ENCODE measurements at places on chromosomes 1 and 21. TPM values are rescaled to one million over a fixed set of nuclear protein-coding genes. Genes with fewer than 3 reads are reported as not detected.

GRCh38 chr1:230240446-230241086 is 173.5 kb downstream of the GALNT2 start:
- DNase-seq, result no peak

Gene OR2AK2
- not detected for polyA plus RNA-seq

Gene UMODL1
- polyA plus RNA-seq, result 0.10 TPM

Gene OLFML3
- 109 TPM for polyA plus RNA-seq

Gene CCDC185
- 0.10 TPM for polyA plus RNA-seq

DNA sequence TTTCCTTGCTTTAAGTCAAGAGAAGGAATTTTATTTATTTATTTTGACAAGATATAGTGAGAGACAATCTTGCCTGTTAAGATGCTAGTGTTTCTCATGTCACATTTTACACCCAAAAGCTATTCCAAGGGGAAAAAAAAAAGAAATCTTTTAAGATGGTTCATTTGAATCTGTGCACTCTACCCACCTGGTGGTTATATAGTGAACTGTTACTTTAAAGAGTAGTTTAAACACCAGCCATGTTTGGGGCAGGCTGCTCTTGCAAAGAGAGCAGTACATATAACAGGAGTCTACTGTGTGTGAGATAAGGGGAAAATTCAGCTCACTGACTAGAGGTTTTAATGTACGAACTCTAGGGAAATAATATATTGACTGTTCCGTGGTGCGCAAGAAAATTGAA is 3.3 kb upstream of the ELAVL4 start:
- no peak for DNase-seq

- DNase-seq, result no peak
Observed at GRCh38 chr1:56524263-56524662, 55.1 kb downstream of the PLPP3 start.

DNA sequence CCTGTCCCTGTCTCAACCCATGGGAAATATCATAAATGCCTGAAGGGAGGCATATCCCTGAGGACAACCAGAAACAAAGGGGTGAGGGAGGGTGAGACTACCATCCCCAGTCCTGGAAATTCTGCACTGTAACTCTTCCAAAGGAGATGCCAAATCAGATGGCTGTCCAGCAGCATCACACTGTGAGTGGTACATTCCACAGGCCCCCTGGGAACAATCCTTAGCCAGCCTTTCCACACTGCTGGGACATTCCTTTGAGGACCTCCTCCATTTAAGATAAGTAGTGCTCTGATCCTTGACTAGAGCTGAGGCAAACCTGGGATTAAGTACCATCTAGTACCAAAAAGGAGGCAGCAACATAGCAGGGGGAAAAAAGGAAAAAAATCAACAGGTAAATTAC is 10.7 kb downstream of the IVL start:
- no peak for DNase-seq

- DNase-seq, result no peak
Observed at GRCh38 chr1:70993798-70994197, 53.8 kb downstream of the PTGER3 start.

- DNase-seq, result no peak
Observed at GRCh38 chr1:40898431-40898901, 36.3 kb upstream of the CITED4 start.

DNA sequence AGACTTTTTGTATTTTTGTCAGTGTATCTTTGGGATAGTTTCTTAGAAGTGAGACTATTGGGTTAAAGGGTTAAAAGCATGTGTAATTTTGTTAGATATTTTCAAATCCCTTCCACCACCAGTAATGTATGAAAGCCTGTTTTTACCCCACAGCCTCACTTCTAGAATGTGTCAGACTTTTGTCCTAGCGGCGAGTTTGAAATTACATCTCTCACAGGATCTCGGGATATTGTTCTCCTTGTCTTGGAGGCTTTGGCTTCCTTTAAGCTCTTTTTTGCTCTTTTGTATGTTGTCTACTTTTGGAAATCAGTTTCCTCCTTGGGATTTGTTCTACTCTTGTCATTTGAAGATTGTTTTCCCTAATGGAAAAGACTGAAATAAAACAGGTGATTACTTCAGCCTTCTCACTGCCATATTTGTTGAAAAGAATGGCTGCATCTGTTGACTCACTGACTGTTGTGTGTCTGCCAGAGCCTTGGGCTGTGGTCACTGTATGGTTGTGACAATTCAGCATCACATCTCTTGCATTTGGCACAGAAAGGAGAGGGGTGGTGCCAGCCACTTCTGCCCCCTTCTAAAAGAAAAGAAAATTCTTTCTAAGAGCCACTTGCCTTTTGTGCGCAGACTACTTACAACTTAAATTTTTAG is 22.6 kb downstream of the ST3GAL3 start:
- DNase-seq, result no peak

Gene GBP3
- polyA plus RNA-seq, result 15.6 TPM

Gene TMPRSS2
- polyA plus RNA-seq, result 37.0 TPM

Gene FCRL5
- polyA plus RNA-seq, result 0.09 TPM

DNA sequence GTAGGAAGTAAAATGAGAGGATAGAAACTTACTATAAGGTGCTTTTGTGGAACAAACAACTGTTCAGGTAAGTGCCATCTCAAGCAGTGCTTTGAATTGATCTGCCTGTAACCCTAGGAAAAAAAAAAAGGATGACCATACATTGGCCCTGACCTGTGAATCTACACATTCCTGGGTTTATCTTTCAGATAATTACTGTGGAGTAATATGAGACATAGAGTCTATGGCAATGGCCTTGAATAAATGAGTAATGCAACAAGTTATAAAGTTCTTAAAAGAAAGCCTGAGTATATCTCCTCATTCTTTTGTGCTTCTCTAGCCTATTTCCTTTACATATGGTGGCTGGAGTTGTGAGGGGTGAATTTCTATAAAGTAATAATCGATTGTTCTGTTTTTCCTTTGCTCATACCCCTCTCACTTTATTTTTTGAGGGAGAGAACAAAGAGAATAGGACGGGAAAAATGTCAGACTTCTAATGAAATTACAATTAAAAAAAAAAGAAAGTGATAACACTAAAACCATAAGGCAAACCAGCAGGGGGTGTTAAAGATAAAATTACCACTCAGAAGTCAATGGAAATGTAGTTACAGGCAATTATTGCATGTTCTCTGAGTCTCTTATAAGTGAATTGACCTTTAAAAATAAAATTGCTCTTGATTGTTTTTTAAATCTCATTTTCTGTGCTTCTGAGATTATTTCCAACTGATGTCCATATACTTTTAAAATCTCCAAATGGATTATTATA is 12.4 kb upstream of the ATP1A1 start:
- no peak for DNase-seq

Gene CFHR4
- polyA plus RNA-seq, result not detected

- DNase-seq, result no peak
Observed at GRCh38 chr1:1788646-1789431, 10.6 kb upstream of the NADK start.

Gene FAM110D
- polyA plus RNA-seq, result 1.2 TPM
